ENCODE measurements at places on chromosomes 7 and 10. TPM values are rescaled to one million over a fixed set of nuclear protein-coding genes. Genes with fewer than 3 reads are reported as not detected.

The BLNK gene
- 9.5 TPM for total RNA-seq

GRCh38 chr7:51023547-51023946 is 240.9 kb upstream of the GRB10 start:
- no peak for DNase-seq

DNA sequence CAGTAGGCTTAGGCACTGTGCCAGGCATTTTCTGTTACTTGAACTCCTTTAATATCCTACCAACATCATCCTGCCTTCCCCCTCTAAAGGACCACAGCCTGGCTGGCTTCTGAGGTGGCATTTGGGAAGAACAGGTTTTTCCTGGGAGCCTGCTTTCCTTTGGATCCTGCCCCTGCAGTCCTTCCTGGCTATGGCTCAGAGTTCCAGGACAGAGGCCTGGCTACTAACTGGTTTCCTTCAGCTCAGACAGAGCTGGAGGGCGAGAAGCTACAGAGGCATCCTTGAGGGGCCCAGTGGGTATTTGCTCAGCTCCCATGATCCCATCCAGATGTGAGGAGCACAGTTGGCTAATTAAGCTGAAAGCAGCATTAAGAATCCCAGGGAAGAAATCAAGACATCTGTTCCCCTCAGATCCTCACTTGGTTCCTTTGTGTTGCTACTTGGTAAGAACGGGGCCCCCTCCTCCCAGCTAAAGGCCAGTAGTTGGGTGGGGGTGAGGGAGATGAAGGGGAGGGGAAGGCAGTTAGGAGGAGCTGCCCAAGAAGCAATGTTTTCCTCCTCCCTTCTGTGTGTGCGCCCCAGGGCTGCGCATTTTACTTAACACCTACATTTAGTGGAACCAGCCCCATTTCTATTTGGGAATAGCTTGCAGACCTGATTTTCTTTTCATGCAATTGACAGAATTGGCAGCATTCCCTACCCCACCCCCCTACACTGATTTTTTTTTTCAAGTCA is 142.6 kb upstream of the SORCS3 start:
- DNase-seq = no peak

GRCh38 chr10:17981766-17982380 is 30.2 kb downstream of the SLC39A12 start:
- no peak for DNase-seq

- DNase-seq = no peak
Measured at GRCh38 chr10:45428611-45429510, 54.8 kb downstream of the ALOX5 start.

All from Calu3 (cell line).